ENCODE measurements at places on chromosomes 5 and 9.

- no peak for DNase-seq
These were observed 2.3 kb upstream of the ENG start for GRCh38 chr9:127856729-127857116.

- no peak for DNase-seq
These were observed 1.6 kb downstream of the BSPRY start for GRCh38 chr9:113350937-113351336.

GRCh38 chr9:13279284-13280141 lies at the start of gene MPDZ:
MPDZ (minus strand) TSS chr9:13279692; CDS start chr9:13250315, 29,377 bp downstream.
- peak; percentile 78 for DNase-seq

GRCh38 chr5:137415231-137415681 lies 83.9 kb downstream of the SPOCK1 start:
- no peak for DNase-seq

DNA sequence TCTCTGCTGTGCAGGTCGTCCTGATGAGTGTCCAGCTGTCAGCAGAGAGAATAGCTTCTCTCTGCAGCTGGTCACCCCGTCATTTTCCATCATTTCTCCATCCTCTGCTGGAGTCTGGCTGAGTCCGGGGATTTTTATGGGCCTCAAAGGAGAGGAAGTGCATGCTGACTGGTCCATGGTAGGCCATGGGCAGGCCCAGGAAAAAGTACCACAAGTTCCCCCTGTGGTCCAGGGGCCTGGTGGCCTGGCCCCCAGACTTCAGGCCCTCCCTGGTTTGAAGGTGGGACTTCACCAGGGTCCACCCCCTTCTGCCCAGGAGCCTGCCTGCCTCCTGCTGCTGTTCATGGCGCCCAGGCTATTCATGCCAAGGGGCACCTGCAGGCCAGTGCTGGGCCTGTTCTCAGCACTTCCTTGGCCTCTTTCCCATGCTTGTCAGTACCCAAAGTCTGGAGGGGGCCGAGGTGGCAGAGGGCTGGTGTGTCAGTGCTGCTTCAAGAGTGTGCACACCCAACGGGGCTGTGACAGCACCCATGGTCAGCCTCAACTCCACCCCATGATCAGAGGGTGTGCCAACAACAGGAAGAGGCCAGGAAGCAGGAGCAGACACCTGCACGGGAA lies 7.3 kb upstream of the MTMR12 start:
- no peak for DNase-seq

DNA sequence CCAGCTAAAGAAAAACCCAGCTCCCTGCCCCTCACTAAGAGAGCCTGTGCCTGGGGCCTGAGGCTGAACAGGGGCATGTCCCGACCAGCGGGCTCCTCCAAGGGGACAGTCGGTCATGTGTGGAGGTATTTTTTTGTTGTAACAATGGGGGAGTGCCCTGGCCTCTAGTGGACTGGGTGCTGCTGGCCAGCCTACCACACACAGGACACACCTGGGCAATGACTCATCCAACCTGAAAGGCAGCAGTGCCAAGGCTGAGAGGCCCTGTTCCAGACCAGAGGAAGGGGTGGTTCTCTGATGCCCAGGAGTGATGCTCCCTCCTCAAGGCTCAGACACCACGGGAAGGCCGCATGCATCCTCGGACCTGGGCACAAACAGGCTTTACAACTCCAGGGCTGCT lies 181.5 kb downstream of the OLFM1 start:
- no peak for DNase-seq

DNA sequence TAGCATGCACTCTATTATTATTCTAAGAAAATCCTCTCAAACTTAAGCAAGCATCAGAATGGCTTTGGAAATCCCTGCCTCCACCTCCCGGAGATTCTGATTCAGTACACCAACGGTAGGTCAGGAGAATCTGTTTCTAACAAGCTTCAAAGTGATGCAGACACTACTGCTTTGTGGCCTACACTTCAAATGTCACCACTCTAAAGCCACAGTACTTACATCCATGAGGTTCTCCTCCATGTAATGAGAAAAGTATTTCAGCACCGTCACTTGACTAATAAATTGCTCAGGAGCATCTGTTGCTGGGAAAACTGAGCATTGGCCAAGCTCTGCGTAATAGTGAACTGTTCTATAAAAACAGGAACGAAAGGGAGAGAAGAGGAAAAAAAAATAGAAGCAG lies 4.8 kb downstream of the PLK2 start:
- no peak for DNase-seq

GRCh38 chr5:154251529-154251928 lies 61.0 kb downstream of the GALNT10 start:
- DNase-seq, result no peak

DNA sequence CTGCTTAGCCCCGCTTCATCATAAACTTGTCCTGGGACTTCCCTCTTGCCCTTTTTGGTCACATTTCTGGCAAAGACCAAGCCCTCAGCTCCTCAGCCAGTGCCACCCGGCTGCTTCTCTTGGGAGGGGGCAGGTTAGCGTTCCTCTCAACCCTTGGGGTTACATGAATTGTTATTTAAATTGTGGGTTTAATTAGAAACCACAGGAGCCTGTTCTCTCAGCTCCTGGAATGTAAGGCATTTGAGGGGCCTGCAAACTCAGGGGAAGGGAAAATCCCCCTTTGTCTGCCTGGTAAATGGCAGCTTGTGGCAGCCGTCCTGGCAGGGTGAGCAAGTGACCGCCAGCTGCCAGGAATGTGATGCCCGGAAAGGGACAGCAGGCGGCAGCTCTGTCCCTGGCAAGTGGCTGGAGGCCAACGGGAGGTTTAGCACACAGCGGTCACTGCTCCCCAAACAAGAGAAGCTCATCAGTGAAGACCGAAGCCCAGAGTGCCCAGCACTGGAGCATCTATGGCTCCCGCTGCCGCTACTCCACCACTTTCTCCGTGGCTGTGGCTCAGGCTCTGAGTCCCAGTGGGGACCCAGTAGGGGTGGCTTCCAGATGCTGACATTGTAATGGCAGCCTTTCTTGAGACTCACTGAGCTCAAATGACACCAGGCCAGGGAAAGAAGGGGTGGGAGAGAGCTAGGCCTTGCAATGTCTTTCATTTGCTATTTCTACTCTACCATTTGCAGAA lies 51.7 kb downstream of the SHB start:
- peak; percentile 51 for DNase-seq

DNA sequence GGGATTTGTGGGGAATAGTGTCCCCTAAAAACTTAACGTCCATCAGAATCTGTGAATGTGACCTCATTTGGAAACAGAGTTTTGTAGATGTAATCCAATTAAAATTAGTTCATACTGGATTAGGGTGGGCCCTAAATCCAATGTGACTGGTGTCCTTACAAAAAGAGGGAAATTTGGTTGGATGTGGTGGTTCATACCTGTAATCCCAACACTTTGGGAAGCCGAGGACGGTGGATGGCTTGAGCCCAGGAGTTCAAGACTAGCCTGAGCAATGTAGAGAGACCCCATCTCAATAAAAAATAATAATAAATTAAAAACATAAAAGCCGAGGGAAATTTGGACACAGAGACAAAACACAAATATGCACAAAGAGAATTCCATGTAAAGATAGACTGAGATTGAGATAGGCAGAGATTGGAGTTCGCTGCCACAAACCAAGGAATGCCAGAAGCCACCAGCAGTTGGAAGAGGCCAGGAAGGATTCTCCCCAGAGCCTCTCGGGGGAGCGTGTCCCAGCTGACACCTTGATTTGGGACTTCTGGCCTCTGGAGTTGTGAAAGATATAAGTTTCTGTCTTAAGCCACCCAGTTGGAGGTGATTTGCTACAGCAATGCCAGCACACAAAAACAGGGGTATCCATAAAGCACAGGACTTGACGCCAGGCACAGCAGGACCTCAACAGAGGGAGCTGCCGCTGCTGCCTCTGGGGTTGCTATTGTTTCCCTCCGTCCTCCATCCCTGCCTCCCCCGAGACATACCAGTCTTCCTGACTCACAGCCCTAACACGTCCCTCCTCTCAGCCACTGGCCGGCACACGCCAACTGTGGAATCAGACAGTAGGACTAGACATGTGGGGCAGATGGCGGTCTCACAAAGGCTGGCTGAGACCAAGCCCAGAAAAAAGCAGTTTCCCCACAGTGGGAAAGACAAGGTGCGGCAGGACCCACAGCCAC lies 73.8 kb upstream of the IL17B start:
- no peak for DNase-seq

All from endothelial cell (in vitro differentiated cells).